Fibroblast of the aortic adventitia (primary cell): ENCODE measurements at places on chromosomes 2 and 18.

- peak; percentile 90 for DNase-seq
These were observed 280 bp upstream of the CYP1B1 start for GRCh38 chr2:38076152-38076709.

GRCh38 chr2:151862700-151863099, 34.5 kb upstream of the ARL5A start:
- DNase-seq, result no peak

DNA sequence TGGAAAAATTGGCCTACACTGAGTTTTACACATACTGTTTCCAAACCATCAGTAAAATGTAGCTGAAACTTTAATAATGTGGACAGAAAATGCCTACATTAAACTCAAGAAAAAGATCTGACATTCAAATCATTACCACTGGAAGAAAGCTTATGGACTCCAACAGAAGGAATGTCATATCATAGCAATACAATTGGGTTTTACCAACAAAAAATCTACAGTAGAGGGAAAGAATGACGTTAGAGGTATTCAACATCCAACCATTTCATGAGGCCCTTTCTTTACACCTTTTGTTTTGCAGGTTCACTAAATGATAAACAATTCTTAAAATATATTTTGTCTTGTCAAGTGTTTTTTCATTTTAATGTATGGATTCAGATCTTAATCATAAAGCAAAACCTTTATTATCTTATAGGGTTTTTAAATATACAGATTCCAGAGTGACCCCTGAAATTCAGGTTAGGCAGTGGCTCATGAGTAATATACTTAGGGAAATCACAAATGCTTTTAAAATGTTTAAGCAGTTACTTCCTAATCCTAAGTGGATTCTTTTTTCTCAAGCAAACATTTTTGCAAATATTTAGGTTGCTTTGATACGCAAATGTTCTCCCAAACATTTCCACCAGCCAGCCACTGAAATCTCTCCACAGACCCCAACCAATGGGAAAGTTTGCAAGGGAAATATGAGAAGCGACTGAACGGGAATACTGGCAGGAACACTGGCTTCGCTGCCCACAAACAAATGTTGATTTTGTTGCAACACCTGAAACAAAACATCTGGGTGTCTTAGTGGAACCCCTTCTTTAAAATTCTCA, 168.7 kb downstream of the TCF4 start:
- DNase-seq, result no peak

GRCh38 chr2:198440833-198441232, 636.4 kb downstream of the PLCL1 start:
- no peak for DNase-seq

DNA sequence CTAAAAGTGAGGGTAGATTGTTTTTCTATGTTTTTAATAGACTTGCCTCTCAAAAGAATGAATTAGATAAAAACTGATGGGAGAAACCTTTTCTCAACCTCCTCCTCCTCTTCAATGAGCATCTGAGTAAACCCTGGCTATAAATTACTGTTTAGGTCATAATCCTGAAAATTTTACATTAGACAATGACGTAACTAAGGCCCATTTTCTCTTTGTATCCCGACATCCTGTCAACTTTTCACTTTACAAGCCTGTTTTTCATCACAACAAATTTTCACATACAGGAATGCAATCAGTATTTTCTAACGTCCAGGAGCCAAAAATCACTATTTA, 1.3 kb downstream of the SPIRE1 start:
- DNase-seq, result no peak

- peak; percentile 87 for DNase-seq
These were observed 262.0 kb downstream of the MREG start for GRCh38 chr2:215751200-215751910.

DNA sequence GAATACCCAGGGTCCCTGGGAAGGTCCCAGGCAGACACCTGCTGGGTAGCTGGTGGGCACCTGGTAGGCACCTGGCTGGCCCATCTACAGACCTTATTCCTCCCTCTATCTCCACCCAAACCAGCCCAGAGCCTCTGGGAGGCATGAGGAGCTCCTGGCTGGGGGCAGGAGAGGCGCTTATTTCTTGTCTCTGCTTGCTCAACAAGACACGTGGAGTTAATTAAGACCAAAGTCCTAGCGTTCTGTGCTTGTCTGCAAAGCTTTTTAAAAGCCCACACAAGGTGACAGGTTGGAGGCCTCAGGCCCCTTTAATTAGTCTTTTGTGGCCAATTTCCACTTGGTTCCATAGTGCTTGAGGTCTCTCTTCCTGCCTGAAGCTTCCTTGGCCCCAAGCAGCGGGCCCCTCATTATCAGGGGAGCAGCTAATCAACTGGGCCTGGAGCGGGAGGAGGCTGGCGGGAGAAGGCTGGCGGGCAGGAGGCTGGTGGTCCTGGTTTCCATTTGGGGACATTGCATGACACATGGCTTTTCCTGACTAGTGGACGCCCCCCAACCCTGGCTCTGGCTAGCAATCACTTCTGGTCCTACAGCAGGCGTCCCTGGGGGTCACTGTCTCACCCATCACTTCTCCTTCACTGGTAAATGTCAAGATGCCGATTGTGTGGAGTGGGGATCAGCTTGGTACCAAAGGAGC, 65.4 kb upstream of the HDAC4 start:
- DNase-seq, result no peak

DNA sequence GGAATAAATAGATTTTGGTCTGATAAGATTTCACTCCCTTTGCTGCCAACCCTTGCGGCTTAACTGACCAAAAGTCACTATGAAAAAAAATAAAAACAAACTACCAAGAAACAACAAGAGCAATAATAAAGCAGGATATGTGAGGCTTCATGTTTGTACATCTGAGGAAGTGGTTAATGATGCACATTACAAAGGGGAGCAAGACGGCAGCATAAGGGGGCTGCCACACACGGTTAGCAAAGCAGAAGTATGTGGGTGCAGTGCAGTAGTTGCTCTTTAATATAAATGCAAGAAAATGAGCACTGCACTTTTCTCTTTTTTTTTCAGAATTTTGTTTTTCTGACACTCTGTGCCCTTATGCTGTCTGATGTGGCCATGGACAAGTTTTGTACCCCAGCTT, 377.1 kb upstream of the CNTNAP5 start:
- no peak for DNase-seq

GRCh38 chr18:8778824-8779223, 73.5 kb downstream of the MTCL1 start:
- no peak for DNase-seq

DNA sequence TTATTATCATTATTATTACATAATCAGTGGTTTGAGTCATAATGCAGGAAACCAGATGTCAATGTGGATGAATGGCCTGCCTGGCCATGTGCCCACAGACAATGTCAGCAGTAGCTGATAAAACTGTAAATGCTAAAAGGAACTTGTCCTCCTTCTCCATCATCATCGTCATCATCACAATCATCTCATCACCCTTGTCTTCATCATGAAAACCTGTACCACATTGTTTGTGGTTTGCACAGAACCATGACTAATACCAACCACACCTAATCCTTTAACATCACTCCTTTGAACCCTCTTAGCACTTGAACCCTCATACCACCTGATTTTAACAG, 96.0 kb downstream of the HNMT start:
- peak; percentile 95 for DNase-seq

DNA sequence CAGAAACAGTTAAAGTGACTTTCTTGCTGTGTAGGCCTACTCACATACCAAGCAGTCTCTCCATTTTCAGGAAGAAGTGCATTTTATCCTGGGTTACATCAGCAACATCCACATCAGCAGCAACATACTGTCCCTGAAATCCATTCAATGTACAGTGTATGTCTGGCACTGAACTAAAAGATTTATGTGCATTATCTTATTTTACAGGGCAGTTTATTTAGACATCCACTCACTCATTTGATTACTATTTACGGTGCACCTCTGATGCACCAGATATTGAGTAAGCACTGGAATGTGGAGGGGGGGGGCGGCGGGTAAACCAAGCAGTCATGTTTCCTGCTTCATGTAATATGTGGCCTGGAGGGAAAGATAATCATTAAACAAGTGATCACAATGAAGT, 1128.2 kb downstream of the BCL11A start:
- DNase-seq, result no peak
